ENCODE measurements at places on chromosomes 1 and 21.

GRCh38 chr1:182119631-182120030 is 58.1 kb upstream of the ZNF648 start:
- DNase-seq: no peak

DNA sequence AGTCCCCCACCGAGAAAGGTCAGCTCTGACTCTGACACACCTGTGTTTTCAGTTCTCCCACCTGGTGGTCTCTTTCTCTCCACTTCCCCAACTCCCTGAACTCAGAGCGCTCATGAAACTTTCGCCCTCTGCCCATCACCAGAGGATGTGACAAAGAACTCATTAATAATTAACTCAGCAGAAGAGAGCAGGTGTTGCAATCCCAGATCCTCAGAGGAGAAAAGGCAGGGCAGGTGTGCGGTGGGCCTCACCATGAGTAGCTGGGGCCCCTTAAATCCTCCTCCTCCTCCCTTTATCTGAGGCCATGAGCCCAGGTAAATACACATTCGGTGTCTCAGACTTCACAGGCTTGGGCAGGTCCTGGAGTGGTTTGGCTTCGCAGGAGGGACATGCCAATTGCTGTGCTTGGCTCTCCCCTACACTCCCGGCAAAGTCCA is 1.7 kb upstream of the LAMB3 start:
- DNase-seq: no peak

DNA sequence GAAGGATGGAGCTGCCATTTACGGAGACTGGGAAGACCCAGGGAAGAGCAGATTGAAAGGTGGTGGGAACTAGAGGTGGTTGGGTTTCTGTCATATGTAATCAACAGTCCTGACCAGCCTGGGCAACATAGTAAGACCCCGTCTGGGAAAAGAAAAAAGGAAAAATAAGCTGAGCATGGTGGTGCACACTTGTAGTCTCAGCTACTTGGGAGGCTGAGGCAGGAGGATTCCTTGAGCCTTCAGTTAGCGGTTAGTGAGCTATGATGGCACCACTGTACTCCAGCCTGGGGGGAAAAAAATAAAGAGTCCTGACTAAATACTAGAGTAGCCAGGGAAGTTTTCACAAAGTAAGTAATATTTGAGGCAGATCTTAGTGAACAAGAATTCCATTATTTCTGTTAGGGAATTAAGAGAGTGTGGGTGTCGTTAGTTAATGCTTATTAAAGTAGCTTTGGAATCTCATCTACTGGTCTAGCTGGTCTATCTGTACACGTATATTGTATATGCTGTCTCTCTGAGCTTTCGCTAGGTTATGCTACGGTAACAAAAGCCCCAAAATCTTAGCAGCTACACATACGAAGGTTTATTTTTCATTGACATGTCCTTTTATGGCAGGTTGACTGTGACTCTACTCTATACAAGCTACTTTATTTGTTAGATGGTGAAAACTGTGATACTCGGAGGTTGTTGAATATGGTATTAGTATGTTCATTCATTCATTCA is 4.4 kb downstream of the NBPF1 start:
- no peak for DNase-seq

DNA sequence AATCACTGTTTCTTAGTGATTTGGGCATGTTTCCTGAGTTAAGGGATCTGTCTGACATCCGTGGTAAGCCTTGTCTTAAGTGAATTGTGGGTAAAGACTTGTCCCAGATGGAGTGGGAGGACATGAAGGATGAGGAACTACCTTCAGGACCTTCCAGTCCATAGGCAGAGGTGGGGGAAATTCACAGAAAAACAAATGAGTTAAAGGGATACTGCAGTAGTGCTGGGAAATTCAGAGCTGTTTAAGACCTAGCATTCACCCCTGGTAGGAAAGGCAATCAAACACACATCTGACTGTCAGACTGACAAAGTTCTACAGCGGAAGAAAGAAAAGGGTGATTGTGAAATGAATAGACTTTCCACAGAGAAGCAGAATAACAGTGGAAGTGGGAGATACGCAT is 3.0 kb downstream of the GNAT2 start:
- no peak for DNase-seq

GRCh38 chr1:193335806-193336428 is 149.5 kb upstream of the B3GALT2 start:
- DNase-seq: no peak

DNA sequence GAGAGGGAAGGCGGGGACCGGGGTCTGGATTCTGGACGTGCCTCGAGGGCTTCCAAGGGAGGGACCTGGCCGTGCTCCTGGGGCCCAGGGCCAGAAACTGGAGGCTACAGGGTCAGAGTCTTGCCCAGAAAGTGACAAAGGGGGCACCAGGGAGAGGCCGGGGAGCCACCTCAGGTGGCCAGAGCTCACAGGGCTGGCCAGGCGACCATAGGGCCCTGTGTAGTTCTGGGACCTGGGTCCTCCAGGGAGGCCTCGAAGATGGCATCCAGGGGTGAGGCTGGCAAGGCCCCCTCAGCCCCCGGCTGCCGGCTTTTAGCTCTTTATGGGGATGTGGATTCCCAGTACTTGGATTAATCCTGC is 14.3 kb upstream of the LRRC3 start:
- no peak for DNase-seq

- DNase-seq: no peak
Observed at GRCh38 chr1:55155522-55155921, 59.6 kb downstream of the USP24 start.

DNA sequence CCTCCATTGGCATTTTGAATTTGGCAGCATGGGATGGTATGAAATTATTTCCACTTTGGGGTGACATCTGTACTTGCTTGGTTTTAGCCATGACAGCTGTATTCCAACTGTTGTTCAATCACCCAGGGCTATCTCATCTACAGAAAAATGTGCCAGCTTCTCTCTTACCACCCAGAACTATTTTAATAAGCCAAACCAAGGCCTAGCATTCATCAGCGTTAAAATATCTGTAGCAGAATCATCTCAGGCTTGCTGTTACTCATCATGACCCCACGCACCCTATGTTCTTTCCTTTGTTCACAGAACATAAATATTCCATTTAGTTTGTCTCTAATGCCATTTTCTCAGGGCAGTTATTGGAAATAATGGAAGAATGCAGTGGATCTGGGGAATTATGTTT is 49.8 kb downstream of the GIPC2 start:
- DNase-seq: no peak

DNA sequence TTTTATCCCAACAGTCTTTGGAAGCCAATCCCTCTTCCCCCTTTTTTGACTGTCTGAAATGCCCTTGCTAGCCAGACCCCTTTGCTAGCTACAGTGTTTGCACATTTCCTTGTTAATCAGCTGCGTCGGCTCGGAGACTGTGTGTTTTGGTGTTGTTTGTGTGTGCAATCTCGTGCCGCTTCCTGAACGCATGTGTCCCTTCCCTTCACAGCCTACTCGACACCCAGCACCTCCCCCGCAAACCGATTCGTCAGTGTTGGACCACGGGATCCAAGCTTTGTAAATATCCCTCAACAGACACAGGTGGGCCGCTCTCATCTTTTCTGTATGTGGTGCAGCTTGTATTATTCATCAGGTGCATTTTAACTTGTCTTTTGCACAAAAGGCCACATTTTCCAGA is 298.7 kb downstream of the TM2D1 start:
- DNase-seq: no peak

GRCh38 chr1:62384276-62385005 is 52.4 kb upstream of the USP1 start:
- DNase-seq: no peak

DNA sequence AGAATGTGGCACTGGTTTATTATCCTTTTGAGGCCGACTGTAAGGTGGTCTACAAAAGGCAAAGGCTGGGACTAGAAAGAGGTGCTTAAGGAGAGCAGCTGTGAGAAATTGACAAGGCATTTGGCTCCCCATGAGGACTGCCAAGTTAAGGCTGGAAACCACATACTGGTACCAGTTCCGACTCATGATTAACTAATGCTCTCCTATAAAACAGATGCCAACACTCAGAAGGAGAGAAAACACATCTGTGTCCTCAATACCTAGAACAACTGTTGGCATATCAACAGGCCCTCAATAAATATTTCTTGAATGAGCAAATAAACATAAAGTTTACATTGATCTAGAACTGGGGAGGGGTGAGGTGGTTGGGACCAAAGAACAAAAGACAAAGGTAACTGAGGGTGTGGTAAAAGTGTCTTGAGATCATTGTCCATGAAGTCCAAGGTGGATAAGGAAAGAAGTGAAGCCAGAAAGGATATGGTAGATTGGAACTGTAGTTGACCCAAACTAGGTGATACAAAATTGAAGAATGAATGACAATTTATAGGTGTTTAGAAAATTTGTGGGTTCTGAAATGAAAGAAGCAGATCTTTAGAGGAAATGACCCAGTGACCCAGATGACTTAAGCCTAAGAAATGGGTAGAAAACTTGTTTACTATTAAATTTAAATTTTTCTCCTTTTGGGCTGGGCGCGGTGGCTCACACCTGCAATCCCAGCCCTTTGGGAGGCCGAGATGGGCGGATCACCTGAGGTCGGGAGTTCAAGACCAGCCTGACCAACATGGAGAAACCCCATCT is 16.9 kb upstream of the MCL1 start:
- DNase-seq: no peak

- DNase-seq: no peak
Observed at GRCh38 chr1:160206421-160207117, 1.4 kb downstream of the PEA15 start.

GRCh38 chr1:17134724-17135123 is 15.5 kb upstream of the PADI2 start:
- DNase-seq: no peak

DNA sequence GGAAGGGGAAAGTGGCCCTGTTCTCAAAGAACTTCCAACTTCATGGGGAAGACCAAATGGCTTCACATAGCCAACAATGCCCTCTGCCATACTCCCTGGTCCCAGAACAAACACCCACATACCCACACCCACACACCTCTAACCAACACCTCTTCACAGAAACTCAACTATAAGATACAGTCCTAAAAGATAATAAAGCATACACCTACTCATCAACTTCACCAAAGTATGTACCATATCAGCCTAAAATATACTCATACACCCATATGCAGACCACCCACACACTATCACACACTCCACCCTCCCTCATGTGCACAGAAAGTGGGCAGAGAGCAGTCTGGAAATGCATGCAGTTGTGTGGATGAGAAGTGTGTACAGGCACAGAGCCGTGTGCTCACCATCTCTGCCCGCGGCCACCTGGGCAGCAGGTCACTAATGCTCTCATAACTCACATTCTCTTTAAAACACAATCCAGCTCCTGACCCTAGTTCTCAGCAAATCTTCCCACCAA is 27.7 kb downstream of the IQGAP3 start:
- DNase-seq: no peak

DNA sequence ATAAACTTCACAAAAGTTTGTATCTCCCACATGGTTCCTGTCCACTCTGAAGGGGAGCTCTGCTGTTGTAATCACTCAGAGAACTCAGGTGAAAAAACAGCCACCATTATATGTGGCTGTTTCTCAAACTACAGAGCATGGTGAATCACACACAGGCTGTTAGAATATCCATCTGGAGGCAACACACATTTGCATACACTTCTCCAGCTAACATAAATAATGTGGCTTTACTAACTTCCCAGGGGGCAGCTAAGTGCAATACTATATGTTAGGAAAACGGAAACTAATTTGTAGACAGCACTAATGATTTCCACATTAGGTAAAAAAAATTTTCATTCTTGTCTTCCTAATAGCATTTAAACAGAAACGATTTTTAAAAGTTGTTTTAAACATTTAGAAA is 49.3 kb downstream of the PTGFR start:
- no peak for DNase-seq

GRCh38 chr1:225380691-225381090 is 47.1 kb downstream of the LBR start:
- DNase-seq: no peak

DNA sequence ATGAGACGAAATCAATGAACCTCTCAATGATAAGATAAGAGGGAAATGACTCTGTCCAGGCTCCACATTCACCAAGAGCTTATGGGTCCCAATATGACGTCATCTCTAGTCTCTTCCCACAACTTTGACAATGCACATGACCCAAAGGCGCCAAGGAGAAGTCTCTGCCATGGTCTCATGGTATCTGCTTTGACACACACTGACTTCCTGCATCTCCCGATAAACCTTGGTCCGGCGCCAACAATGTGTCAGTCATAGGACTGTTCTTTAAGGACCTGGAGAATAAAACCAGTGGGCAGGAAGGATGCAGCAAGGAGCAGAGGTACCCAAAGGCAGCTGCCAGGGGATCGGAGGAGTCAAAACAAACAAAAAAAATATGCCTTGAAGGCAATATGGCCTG is 46.9 kb upstream of the TMEM51 start:
- DNase-seq: no peak

DNA sequence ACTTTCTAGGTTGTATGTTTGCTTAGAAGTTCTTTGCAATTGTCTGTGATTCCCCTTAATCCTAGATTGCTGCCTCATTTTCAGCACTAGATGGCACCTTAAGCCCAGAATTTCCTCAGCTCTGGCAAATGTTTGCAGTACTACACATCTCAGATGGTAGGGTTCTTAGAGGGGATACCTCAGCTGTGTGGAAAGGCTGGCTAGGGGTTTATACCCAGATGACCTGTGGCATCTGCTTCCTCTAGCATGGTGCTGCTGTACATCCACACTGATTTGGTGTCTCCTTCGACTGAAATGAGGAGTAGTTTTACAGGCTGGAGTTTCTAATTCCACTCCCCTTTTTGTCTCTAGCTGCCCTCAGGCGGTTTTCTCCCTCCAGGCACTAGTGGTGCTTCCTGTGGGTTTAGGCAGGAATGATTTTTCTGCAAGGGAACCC is 23.5 kb downstream of the ASB17 start:
- no peak for DNase-seq

DNA sequence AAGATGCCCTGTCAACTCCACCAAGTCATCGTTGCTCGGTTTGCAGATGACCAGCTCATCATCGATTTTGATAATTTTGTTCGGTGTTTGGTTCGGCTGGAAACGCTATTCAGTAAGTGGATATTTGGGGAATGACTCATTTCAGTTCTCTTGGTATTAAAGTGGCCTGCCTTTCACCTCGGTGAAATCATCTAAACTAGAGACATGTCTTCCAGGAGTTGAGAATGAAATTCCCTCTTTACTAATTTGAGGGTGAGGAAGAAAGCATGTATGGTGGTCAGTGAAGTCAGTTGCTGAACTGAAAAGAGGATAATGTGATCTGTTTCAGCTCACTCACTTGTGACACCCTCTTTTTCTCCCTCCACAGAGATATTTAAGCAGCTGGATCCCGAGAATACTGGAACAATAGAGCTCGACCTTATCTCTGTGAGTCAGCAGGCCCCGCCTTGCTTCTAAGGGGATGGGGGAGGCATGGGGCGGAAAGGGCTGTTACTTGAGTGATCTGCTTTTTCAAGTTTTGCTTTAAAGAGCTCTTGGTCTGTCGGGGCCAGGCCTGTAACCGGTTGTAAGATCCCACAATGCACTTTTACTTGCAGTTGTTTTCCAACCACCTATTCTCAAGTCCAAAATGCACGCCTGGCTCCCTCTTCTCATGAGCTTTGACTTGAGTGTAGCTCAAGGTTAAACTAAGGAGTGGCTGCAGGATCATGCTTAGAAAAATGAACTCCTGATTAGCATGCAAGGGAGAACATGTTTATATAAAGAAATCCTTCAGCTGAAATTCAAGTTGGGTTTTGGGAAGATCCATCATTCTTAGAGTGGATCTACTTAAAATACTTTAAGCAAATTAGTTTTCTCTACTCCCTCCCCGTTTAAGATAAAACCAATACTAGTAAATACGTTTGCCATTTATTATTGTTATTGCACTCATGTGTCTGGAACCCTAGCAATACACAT is 59.8 kb downstream of the CAPN2 start:
- DNase-seq: no peak

- DNase-seq: no peak
Observed at GRCh38 chr1:65072845-65073244, 75.2 kb upstream of the AK4 start.

Data from stimulated activated naive CD4-positive, alpha-beta T cell (primary cell).